ENCODE measurements at places on chromosomes 4 and X.

DNA sequence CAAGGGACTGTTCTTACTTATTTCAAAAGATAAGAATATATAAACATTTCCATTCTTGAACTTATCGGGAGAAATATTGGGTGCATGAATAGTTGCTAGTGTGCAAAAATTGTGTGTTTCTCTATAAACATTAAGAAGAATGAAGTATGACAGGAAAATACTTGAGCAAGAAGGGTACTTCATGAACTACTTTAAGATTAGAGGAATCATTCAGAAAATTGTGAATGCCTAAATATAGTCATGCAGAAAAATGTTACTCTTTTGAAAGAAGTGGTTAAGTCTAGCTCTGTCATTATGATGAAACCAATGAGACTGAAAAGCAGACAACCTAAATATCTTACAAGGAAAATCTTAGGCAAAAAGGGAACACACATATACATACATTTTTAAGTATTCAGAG, 207.8 kb upstream of the PCDH18 start:
- DNase-seq = no peak

- no peak for DNase-seq
Measured at GRCh38 chrX:139187738-139188137, 342.8 kb upstream of the F9 start.

- peak; percentile 24 for DNase-seq
Measured at GRCh38 chr4:183905593-183906488, 734 bp downstream of the STOX2 start.

DNA sequence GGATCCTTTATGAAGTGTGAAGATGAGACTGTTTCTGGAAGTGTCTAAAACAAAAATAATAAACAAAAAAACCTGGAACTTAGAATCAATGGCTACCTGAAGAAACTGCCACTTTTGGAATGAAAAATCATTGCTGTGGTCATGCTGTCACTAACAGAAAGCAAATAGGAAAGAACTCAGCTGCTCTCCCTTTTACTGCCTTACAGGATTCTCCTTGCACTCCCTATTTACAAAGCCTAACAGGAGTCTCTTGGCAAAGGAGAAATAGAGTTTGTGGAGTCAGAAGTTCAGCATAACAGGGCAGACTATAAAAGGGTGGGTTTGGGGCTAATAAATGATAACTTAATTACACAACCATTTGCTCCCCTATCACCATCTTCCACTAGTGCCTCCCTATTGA, 19.0 kb upstream of the GK2 start:
- DNase-seq = no peak

- no peak for DNase-seq
Measured at GRCh38 chr4:124711471-124712371, 811 bp downstream of the ANKRD50 start.
